ENCODE measurements at places on chromosomes 13 and 19.

GRCh38 chr19:55633861-55634260 is 6.9 kb upstream of the ZNF580 start:
- DNase-seq, result no peak

DNA sequence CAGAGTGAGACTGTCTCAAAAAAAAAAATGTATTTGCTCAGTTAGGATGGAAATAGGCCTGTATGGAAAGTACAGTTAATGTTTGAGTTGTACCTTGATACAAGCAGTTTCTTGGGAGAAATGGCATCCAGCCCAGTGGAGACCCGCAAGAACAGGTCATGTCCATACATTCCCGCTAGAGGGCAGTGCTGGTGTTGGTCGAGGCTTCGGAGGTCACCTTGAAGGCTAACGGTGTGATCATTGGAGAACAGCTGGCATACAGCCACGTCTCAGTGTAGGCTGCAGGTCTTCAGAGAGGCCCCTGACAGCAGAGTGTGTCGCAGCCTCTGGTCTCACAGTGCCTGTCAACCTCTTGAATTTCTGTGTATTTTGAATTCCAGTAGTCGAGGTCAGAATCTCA is 7.5 kb downstream of the ZNF610 start:
- peak; percentile 52 for DNase-seq

DNA sequence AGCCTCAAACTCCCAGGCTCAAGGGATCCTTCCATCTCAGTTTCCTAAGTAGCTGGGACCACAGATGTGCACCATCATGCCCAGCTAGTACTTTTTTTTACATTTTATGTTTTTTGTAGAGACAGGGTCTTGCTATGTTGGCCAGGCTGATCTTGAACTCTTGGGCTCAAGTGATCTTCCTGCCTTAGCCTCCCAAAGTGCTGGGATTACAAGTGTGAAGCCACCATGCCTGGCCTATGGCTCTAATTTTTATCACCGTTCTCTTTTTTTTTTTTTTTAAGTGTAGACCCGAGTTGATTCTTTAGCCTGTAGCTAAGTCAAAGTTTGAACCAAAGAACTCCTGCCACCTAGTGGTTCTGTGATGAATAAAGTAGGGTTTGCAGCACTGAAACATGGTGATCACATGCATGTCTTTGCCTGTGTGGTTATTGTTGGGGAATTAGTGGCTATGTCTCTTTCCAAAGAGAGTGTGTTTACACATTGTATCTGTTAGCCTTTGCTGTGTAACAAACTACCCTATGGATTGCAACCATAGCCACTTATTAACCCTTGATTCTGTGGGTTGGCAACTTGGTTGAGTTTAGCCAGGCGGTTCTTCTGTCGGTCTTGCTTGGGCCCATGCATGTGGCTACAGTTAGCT is 11.6 kb downstream of the NFILZ start:
- peak; percentile 43 for DNase-seq

- no peak for DNase-seq
Measured at GRCh38 chr13:102862624-102863210, 16.9 kb downstream of the ERCC5 start.

- no peak for DNase-seq
Measured at GRCh38 chr19:10368101-10368803, 12.1 kb downstream of the TYK2 start.

GRCh38 chr13:110305001-110305400 is 2.0 kb downstream of the COL4A1 start:
- DNase-seq, result no peak

GRCh38 chr19:48085904-48086864 is 24.4 kb downstream of the PLA2G4C start:
- no peak for DNase-seq

GRCh38 chr13:54965881-54966280 is 1937.3 kb downstream of the OLFM4 start:
- no peak for DNase-seq

- no peak for DNase-seq
Measured at GRCh38 chr19:29658221-29658991, 6.9 kb upstream of the PLEKHF1 start.

DNA sequence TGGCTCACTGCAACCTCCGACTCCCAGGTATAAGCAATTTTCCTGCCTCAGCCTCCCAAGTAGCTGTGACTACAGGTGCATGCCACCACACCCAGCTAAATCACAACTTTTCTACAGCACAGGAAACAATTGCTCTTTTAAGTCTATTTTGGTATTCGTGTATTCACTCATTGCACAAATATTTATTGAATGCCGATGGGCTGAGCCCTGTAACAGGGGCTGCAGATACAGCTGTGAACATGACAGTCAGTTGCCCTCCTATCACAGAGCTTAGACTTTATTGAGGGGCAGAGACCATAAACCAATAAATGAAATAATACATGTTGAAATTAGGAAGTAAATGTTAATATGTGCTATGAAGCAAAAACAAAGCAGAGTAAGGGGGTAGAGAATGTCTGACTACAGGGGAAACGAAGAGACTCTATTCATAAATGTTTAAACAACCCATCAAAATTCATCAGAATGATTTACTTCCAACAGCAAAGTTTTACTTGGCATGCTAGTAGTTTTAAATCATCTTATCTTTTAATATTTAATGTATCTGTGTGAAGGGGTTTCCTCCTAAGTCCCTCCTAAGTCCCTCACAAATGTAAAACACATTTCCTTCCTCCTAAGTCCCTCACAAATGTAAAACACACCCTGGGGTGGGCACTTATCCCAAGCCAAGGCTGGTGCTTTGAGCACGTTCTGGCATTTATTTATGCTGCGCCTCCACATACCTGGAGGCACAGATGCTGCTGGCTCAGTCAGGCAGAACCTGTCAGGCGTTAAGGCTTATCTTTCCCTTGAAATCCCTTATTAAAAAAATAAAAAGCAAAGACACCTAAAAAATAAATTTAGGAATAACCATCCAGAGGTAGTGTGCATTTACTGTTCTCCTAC is 140.8 kb downstream of the MIPEP start:
- DNase-seq, result no peak

DNA sequence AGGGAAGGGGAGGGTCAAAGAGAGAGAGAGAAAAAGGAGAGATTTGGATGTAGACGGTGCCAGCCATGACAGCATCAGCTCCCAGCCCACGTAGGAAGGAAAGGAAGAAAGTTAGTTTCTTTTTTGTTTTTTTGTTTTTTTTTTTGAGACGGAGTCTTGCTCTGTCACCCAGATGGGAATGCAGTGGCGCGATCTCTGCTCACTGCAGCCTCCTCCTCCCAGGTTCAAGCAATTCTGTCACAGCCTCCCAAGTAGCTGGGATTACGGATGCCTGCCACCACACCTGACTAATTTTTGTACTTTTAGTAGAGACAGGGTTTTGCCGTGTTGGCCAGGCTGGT is 27.6 kb downstream of the ELL start:
- DNase-seq, result no peak
